ENCODE measurements at places on chromosomes 12 and 14.

DNA sequence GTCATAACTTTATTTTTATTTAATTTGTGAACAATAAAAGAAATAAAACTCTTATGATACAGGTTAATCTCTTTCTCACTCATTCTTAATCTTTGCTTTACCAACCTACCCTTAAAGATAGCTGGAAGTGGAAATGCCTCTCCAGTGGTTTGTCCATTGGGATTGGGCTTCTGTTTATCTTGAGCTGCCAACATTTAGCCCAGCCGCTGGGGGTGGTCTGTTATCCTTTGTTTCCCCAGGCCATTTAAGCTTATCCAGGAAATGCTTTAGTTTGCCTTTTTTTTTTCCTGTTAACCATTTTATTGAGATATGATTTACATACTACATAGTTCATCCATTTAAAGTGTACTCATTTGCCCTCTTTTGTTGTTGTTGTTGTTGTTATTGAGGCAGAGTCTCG, 8.2 kb downstream of the TDG start:
- no peak for DNase-seq

- DNase-seq: no peak
Observed at GRCh38 chr12:62468397-62468796, 1.8 kb downstream of the MON2 start.

DNA sequence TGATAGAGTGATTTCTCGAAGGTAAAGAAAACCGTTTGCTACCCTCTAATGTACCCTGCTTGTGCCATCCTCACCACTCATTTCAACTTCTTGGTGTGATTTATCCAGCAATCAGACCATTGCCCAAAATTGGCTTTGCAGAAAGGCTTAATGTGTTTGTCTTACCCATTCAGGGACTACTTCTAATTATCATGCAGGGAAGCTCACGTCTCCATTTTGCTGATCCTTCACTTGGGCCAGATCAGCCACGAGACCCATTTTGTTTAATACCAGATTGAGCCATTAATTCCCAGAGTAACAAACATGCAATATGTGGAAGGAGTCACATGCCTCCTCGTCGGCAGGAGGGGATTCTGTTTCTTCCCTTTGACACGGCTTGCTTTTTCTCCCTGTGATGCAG, 51.1 kb upstream of the CRY1 start:
- DNase-seq: no peak

- DNase-seq: no peak
Observed at GRCh38 chr14:73645248-73645610, 443 bp downstream of the DNAL1 start.

DNA sequence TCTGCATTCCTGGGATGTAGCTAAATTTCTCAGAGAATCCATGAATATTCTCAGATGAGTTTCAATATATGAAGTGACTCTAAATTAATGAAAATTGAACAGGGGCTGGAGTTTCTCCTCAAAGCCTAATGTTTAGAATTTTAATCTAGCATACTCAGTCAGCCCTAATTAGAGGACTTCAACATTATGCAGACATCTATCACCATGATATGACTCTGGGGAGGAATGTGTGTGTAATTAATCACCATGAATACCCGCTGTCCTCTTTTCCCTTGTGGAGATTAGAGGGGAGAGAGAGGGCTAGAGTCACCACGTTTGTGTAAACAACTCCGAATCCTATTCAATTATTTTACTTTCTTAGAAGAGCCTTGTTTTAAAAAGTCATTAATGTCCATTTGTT, 698.6 kb upstream of the MDGA2 start:
- no peak for DNase-seq

- no peak for DNase-seq
Observed at GRCh38 chr14:51093371-51094281, 1.3 kb downstream of the TRIM9 start.

- no peak for DNase-seq
Observed at GRCh38 chr14:99506276-99506675, 25.1 kb downstream of the CCNK start.

DNA sequence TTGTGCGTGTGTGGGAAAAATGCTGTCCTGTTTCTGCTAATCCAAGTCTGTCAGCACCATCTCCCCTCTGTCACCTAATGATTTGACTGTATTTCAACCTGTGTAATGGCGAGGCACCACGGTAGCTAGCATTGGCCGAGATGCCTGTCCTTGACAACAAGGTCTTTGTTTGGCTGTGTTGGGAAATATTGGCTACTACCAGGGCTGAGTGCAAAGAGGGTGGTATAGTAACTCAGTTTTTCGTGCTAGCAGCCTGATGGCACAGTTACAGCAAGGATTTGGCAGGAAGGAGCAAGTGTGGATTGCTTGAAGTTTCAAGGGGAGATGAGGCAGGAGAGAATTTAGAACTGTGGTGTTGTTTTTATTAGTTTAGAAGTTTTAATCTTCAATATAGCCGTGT, 440.3 kb upstream of the RGS6 start:
- DNase-seq: no peak

GRCh38 chr14:54908190-54908589, 5.6 kb upstream of the GCH1 start:
- no peak for DNase-seq

- no peak for DNase-seq
Observed at GRCh38 chr14:45212231-45212630, 40.8 kb downstream of the MIS18BP1 start.

GRCh38 chr12:116929885-116930284, 19.1 kb downstream of the FBXW8 start:
- DNase-seq: no peak

DNA sequence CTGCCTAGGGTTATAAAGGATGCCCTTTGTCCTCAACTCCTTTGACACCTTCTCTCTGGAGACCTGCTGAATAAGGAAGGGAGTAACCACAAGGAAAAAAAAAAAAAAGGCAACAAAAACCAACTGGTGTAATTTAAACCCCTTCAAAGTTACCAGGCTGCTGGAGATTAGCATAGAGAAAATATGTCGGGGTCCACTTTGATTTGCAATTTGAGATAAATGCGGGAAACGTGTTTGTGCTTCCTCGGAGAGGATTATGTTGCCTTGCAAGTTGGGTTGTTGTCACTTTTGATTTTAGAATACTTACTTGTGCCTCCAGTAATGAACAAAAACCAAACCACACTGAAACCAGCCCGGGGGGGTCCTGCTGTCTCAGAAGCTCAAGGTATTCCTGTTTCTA, 200.2 kb upstream of the MYL2 start:
- no peak for DNase-seq

- no peak for DNase-seq
Observed at GRCh38 chr14:31380106-31380505, 40.2 kb downstream of the HEATR5A start.

- DNase-seq: no peak
Observed at GRCh38 chr12:65278576-65279368, at the start of gene MSRB3. MSRB3 (plus strand) TSS chr12:65278683; CDS start chr12:65308580, 29,897 bp downstream.

- DNase-seq: no peak
Observed at GRCh38 chr14:54893151-54893760, 9.4 kb downstream of the GCH1 start.

- no peak for DNase-seq
Observed at GRCh38 chr12:53564941-53565340, 57.7 kb upstream of the NPFF start.

DNA sequence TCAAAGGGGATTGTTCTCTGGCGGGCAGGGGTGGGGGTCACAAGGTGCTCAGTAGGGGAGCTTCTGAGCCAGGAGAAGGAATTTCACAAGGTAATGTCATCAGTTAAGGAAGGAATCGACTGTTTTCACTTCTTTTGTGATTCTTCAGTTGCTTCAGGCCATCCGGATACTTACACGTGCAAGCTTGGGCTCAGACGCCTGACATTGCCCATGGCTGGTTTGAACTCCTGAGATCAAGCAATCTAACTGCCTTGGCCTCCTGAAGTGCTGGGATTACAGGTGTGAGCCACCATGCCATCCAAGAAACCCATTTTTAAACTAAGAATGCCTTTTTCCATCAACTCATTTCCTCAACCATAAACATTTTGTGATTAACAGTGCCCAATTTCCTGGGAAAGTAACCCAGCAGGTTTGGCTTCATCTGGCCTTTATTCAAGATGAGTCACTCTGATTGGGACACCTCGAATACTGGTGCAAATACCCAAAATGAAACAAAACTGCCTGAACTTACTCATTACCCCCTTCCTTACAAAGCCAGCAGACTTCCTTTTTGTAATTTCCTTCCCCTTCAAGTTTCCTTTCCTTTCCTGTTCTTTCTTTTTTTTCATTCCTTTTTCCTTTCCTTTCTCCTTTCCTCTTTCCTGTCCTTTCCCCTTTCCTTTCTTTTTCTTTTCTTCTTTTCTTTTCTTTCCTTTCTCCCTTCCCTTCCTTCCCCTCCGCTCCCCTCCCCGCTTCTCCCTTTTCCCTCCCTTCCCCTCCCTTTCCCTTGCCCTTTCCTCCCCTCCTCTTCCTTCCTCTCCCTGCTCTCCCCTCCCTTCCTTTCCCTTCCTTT, 10.2 kb upstream of the RNASE10 start:
- DNase-seq: no peak

DNA sequence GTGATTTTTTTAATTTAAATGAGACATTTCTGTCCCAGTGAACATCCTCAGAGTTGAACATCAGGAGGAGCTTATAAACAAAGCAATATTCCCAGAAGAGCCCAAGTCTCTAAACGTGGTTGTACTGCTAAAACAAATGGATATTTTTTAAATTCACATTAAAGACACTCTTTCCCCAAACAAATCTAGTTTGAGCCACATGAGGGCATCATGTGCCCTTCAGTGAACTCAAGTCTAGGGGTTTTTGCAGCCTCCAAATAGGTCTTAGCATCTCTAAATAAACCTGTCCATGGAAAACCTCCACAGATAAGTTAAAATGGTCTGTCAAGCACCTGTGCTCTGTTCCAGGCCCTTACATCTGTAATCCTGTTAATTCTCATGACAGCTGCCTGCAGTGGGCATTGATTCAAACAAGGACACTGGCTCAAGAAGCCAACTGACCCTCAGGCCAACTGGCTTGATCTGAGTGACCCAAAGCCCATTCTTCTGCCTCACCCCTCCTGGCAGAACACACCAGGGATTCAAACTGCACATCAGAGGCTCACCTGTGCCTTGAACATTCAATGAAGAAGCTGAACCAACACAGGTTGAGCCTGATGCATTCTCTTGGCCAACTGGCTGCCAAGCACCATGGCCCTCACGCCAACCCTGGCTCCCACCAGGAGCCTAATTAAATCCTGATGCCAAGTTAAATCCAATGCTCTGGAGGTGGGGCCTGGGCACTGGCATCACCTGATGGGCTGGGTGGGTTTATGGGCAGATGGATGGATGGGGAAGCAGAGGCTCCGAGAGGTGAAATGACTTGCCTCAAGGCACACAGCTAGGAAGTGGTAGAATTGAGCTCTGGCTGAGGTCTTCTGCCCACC, 8.6 kb downstream of the ISCU start:
- DNase-seq: no peak

DNA sequence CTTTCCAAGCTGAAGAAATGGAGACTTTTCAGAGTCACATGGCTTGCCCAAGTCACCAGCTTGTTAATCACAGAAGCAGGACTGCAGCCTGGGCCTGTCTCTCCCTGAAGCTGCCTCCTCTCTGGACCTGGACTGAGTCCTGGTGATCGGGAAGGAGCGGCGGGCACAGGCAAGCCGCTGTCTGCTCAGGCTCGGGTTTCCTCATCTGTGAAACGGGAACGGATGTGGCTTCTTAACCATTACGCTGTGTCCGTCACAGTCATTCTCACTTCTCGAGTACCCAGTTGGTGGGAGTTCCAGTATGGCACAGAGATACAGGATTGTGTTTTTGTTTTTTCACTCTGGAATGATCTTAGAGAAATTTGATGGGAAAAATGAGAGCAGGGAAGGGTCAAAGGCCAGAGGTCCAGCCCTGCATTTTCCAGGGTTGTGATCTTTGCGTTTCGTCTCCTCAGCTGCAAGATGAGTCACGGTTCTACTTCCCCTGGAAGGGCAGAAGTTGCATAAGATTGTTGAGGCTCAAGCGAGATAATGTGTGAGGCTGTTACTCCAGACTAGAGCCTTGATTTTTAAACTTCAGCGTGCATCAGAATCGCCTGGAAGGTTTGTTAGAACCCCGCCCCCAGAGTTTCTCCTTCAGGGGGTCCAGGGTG, 7.6 kb upstream of the LRTM2 start:
- DNase-seq: no peak

GRCh38 chr14:104118006-104118844, 20.2 kb upstream of the KIF26A start:
- no peak for DNase-seq

DNA sequence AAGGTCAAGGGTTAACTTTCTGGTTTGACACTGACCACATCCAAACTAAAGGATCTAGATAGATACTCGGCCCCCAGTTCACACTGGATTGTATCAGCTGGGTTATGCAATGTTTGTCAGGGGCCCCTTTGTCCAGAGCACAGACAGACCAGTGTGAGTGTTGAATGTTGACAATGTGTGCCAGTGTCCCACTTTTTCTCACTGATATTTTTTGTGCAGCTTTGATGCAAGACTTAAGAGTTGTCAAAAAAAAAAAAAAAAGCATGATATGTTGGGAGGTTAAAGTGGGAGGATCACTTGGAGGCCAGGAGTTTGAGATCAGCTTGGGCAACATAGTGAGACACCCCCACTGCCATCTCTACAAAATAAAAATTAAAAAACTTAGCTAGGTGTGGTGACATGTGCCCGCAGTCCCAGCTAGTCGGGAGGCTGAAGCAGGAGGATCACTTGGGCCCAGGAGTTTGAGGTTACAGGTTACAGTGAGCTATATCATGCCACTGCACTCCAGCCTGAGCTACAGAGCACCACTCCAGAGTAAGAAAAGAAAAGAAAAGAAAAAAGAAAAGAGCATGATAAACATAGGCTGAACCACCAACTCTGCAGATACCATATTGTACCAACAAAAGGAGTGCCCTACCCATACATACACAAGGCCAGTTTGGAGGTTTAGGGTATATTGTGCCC, 97.5 kb downstream of the LGR5 start:
- DNase-seq: no peak

GRCh38 chr14:29273513-29273912, 506.9 kb downstream of the FOXG1 start:
- DNase-seq: no peak

- no peak for DNase-seq
Observed at GRCh38 chr12:49720214-49720613, 13.0 kb upstream of the FMNL3 start.

- DNase-seq: no peak
Observed at GRCh38 chr14:24185026-24185425, 3.6 kb downstream of the IPO4 start.

DNA sequence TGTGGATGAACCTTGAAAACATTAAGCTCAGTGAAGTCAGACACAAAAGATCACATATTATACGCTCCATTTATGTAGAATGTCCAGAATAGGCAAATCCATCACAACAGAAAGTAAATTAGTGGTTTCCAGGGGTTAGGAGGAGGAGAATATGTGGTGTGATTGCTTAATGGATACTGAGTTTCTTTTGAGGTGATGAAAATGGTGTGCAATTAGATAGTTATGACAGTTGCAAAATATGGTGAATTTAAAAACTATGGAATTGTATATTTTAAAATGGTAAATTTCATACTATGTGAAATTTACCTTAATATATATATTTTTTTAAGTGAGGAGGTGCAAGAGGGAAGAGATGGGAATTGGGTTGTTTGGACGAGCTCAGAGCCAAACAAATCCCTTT, 46.3 kb upstream of the KICS2 start:
- DNase-seq: no peak

Measured in epithelial cell of proximal tubule (primary cell).